Lung (tissue), 17 donors: ENCODE measurements at places on chromosomes 7 and 10.

- H3K27me3 ChIP-seq = no peaks in the 10 kb centered on the region
- no peaks in the 10 kb centered on the region for H3K36me3 ChIP-seq
- no peak overlapping the region for H3K27ac ChIP-seq
- H3K4me1 ChIP-seq = peaks cover 1% of the 10 kb centered on the region
- DNase-seq = peak; percentile 60
These were observed 181.3 kb downstream of the SDK1 start for GRCh38 chr7:3482147-3482921.

DNA sequence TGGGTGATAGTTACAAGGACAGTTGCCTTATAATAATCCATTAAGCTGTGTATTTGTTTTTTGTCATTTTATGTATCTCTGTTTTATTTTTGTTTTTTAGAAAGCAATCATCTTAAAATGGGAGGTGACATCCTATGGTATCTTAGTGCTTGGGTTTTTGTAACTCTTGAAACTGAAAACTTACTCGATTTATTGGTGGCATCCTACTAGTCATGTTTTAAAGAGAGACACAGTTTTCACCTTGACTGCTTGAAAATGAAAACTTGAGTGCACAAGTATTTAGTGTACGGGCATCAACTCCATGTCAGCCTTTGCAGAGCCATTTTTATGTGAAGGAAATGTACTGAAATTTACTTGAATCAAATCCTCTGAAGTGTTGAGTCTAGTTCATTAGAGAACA lies 103.8 kb upstream of the SAMD8 start:
- H3K36me3 ChIP-seq = peaks cover 4% of the 10 kb centered on the region
- H3K27me3 ChIP-seq = no peaks in the 10 kb centered on the region
- H3K27ac ChIP-seq = no peak overlapping the region
- no peak overlapping the region for H3K4me3 ChIP-seq
- no peak for DNase-seq
- peaks cover 34% of the 10 kb centered on the region for H3K4me1 ChIP-seq

DNA sequence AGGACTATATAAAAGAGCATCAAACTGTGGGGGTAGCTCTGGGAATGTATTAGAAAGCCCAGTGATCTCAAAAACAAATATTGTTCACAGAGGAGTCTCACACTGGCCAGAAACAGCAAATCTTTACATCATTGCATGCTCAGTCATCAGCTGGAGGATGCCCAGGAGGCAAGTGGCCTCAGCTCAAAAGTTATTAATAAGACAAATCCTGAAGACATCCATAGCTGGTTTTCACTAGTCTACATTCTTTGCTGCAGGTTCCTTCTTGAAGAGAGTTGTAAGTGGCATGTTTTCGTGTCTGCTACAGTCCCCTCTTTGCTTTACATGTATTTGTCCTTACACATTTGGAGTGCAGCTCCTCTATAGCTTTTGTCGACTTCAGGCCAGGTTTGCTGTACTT lies 8.6 kb upstream of the CCDC7 start:
- H3K4me1 ChIP-seq = no peaks in the 10 kb centered on the region
- H3K27me3 ChIP-seq = no peaks in the 10 kb centered on the region
- H3K4me3 ChIP-seq = no peak overlapping the region

- H3K4me1 ChIP-seq = no peaks in the 10 kb centered on the region
- no peak overlapping the region for H3K4me3 ChIP-seq
- no peak for DNase-seq
These were observed 39.6 kb downstream of the WIPI2 start for GRCh38 chr7:5229451-5230264.
